Stimulated activated naive B cell treated with anti-CD40 and anti-IgM and Interleukin-4, amounts not matched to agents 10 μg/mL and 1 μg/mL and 100 μg/mL, for 72 hours (primary cell): ENCODE measurements at places on chromosomes 16 and 17.
A peak's percentile ranks its signal among the peaks of the same experiment; 100 is the strongest.

- H3K36me3 ChIP-seq, result no peaks in the 10 kb centered on the region
- no peak for DNase-seq
- H3K27ac ChIP-seq, result no peak overlapping the region
Observed at GRCh38 chr17:12756786-12757185, 32.5 kb upstream of the ARHGAP44 start.

- H3K27me3 ChIP-seq, result no peaks in the 10 kb centered on the region
- H3K4me1 ChIP-seq, result peaks cover 8% of the 10 kb centered on the region
- H3K4me3 ChIP-seq, result no peak overlapping the region
- DNase-seq, result no peak
- H3K36me3 ChIP-seq, result peaks cover 44% of the 10 kb centered on the region
Observed at GRCh38 chr17:45103269-45103795, 29.0 kb downstream of the PLCD3 start.

GRCh38 chr16:76345163-76345661 lies 68.0 kb downstream of the CNTNAP4 start:
- no peak overlapping the region for H3K4me3 ChIP-seq
- no peaks in the 10 kb centered on the region for H3K4me1 ChIP-seq
- no peak overlapping the region for H3K27ac ChIP-seq
- DNase-seq, result no peak
- no peaks in the 10 kb centered on the region for H3K36me3 ChIP-seq

GRCh38 chr16:31009120-31009519 lies 1.3 kb downstream of the STX1B start:
- H3K27ac ChIP-seq, result no peak overlapping the region
- H3K36me3 ChIP-seq, result no peaks in the 10 kb centered on the region
- H3K4me3 ChIP-seq, result no peak overlapping the region
- peaks cover 31% of the 10 kb centered on the region for H3K27me3 ChIP-seq
- no peak for DNase-seq
- H3K4me1 ChIP-seq, result peaks cover 11% of the 10 kb centered on the region

GRCh38 chr16:30395992-30396585 lies 869 bp downstream of the ZNF48 start:
- H3K27ac ChIP-seq, result peak overlapping the region; percentile 74
- H3K36me3 ChIP-seq, result peaks cover 6% of the 10 kb centered on the region
- peak overlapping the region; percentile 99 for H3K4me3 ChIP-seq
- H3K4me1 ChIP-seq, result peaks cover 53% of the 10 kb centered on the region
- H3K27me3 ChIP-seq, result no peaks in the 10 kb centered on the region
- no peak for DNase-seq

GRCh38 chr17:61635913-61636432 lies 45.0 kb upstream of the NACA2 start:
- peaks cover 3% of the 10 kb centered on the region for H3K36me3 ChIP-seq
- H3K27me3 ChIP-seq, result peaks cover 55% of the 10 kb centered on the region
- H3K27ac ChIP-seq, result no peak overlapping the region
- peaks cover 12% of the 10 kb centered on the region for H3K4me1 ChIP-seq

DNA sequence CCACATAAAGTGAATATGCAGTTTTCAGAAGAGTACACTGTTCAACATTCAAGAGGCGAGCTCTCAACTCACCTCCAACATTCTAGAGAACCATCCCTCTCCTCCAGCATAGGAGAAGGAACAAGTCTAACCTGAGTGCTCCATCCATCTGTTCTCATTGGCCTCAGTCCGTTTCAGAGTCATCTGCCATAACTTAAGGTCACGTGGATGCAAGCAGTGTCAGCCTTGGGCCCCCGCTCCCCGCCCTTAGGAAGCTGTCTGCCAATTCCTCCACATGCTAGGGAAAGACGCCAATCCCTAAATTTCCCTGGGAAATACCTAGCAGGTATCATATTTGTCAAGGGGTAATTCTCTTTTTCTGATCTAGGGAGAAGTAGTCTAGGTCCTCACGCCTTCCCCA lies 21.4 kb downstream of the MARVELD3 start:
- no peak for DNase-seq
- no peaks in the 10 kb centered on the region for H3K27me3 ChIP-seq
- H3K36me3 ChIP-seq, result peaks cover 39% of the 10 kb centered on the region
- H3K4me3 ChIP-seq, result no peak overlapping the region

DNA sequence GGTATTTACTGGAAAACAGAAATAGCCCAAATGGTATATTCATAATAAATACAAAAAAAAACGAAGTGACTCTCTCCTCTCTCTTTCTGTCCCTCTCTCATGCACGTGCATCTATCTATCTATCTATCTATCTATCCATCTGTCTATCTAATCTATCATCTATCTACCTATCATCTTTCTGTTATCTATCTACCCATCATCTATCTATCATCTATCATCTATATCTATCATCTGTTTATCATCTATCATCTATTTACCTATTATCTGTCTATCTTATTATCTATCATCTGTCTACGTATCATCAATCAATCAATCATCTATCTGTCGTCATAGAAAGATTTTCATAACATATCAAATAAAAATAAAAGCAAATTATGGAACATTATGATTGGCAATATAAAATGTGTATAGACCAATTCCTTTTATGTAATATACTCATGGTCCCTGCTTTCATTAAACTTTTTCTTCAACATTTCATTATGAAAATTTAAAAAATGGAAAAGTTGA lies 126.7 kb upstream of the CACNG3 start:
- H3K4me3 ChIP-seq, result no peak overlapping the region
- H3K4me1 ChIP-seq, result peaks cover 7% of the 10 kb centered on the region
- no peak for DNase-seq
- H3K36me3 ChIP-seq, result peaks cover 30% of the 10 kb centered on the region
- H3K27ac ChIP-seq, result no peak overlapping the region
- H3K27me3 ChIP-seq, result no peaks in the 10 kb centered on the region

- no peak for DNase-seq
- H3K27ac ChIP-seq, result peak overlapping the region; percentile 93
- no peaks in the 10 kb centered on the region for H3K27me3 ChIP-seq
- peaks cover 68% of the 10 kb centered on the region for H3K36me3 ChIP-seq
Observed at GRCh38 chr17:82888583-82889495, 49.0 kb upstream of the ZNF750 start.

DNA sequence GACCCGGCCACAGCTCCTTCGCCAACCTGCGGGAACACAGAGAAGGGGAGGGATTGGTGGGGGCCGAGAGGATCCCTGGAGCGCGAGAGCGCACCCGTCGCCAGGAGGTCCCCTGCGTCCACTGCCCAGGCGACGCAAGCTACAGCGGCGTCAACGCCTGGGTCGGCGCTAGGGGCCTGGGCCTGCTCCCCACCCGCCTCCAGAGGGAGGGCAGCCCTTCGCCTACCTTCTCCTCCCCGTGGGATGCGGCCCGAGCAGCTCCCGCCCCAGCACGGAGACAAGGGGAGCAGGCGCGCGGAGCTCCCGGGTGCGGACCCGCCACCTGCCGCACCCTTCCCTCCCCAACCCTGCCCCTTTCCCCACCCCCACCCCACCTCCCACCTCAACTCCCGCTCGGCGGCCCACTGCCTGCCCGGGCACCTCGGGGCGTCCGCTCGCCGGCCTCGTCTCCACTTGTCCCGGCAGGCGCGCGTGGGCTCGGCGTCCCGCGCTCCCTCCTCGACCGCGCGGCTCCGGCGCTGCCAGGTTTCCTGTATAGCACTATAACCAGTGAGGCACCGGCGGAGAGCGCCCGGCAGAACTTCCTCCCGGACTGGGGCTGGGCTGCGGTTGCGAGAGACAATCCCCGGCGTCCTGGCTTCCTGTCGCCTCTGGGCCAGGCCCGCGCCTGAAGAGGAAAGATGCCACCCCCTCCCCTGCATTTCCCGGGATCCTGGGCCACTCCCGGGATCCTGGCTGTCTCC lies 119.1 kb upstream of the SMURF2 start:
- peaks cover 6% of the 10 kb centered on the region for H3K27me3 ChIP-seq
- H3K36me3 ChIP-seq, result peaks cover 26% of the 10 kb centered on the region
- H3K4me3 ChIP-seq, result peak overlapping the region; percentile 71
- H3K27ac ChIP-seq, result peak overlapping the region; percentile 25
- DNase-seq, result no peak

- peaks cover 34% of the 10 kb centered on the region for H3K36me3 ChIP-seq
- no peaks in the 10 kb centered on the region for H3K27me3 ChIP-seq
- no peak overlapping the region for H3K27ac ChIP-seq
- peaks cover 63% of the 10 kb centered on the region for H3K4me1 ChIP-seq
- no peak overlapping the region for H3K4me3 ChIP-seq
Observed at GRCh38 chr16:89444151-89444723, 46.1 kb downstream of the ANKRD11 start.

DNA sequence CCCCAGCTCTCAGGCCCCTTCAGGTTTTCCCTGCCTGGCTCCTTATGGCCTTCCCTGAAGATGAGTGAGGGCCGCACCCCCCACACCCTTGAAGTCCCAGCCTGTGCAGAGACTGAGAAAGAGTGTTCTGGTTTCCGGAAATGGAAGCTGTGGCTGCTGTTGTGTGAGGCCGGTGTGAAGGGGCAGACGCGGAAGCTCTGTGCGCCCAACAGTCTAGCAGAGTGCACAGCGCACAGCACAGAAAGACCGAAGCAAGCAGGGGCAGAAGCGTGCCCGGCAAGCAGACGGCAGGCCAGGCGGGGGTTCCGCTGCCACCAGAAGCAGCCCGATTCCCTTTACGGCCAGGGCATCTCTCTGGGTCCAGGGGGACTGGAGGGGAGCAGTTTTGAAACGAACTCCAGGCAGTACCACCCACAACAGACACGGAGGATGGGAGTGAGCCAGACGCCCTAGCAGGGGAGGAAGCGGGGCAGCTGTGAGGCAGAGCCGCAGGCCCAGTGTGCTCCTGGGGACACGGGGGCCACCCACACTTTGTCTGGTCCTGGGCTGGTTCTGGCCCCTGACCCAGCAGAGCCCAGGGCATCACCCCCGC lies 16.7 kb downstream of the TPSG1 start:
- H3K4me1 ChIP-seq, result no peaks in the 10 kb centered on the region
- no peaks in the 10 kb centered on the region for H3K36me3 ChIP-seq
- no peak overlapping the region for H3K27ac ChIP-seq
- DNase-seq, result no peak
- H3K4me3 ChIP-seq, result no peak overlapping the region
- H3K27me3 ChIP-seq, result peaks cover 3% of the 10 kb centered on the region

- H3K27me3 ChIP-seq, result no peaks in the 10 kb centered on the region
- no peak for DNase-seq
- peaks cover 8% of the 10 kb centered on the region for H3K4me1 ChIP-seq
Observed at GRCh38 chr16:2460916-2461315, 1.0 kb downstream of the TEDC2 start.

DNA sequence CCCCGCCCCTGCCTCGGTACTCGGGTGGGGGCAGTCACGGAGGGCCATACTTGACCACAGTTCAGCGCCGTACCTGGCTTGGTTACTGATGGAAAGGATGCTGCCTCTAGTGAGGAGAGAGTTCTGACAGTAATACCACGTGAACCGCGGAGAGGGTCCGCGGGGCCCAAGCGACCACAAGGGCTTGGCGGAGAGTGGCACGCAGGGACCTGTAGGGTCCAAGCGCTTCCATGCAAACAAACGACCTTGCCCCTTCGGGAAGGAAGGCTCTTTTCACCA lies 9.2 kb downstream of the KDM6B start:
- peak overlapping the region; percentile 95 for H3K4me3 ChIP-seq
- H3K27ac ChIP-seq, result peak overlapping the region; percentile 100
- peaks cover 35% of the 10 kb centered on the region for H3K36me3 ChIP-seq
- no peak for DNase-seq

GRCh38 chr16:75099075-75099667 lies 17.4 kb downstream of the LDHD start:
- H3K4me3 ChIP-seq, result no peak overlapping the region
- H3K36me3 ChIP-seq, result peaks cover 3% of the 10 kb centered on the region
- peaks cover 26% of the 10 kb centered on the region for H3K4me1 ChIP-seq
- peaks cover 57% of the 10 kb centered on the region for H3K27me3 ChIP-seq

- H3K27me3 ChIP-seq, result peaks cover 6% of the 10 kb centered on the region
- H3K27ac ChIP-seq, result no peak overlapping the region
- no peak overlapping the region for H3K4me3 ChIP-seq
- no peak for DNase-seq
- H3K36me3 ChIP-seq, result no peaks in the 10 kb centered on the region
- no peaks in the 10 kb centered on the region for H3K4me1 ChIP-seq
Observed at GRCh38 chr16:86834451-86835035, 256.2 kb downstream of the FOXL1 start.

- H3K4me1 ChIP-seq, result peaks cover 3% of the 10 kb centered on the region
- no peak overlapping the region for H3K4me3 ChIP-seq
- no peak for DNase-seq
- no peak overlapping the region for H3K27ac ChIP-seq
- H3K36me3 ChIP-seq, result no peaks in the 10 kb centered on the region
- H3K27me3 ChIP-seq, result peaks cover 11% of the 10 kb centered on the region
Observed at GRCh38 chr17:62705778-62706597, 78.5 kb downstream of the MRC2 start.

- H3K27ac ChIP-seq, result no peak overlapping the region
- H3K27me3 ChIP-seq, result no peaks in the 10 kb centered on the region
- peaks cover 3% of the 10 kb centered on the region for H3K36me3 ChIP-seq
- no peak for DNase-seq
- no peak overlapping the region for H3K4me3 ChIP-seq
- H3K4me1 ChIP-seq, result peaks cover 3% of the 10 kb centered on the region
Observed at GRCh38 chr17:65749479-65749878, 188.0 kb upstream of the AXIN2 start.

DNA sequence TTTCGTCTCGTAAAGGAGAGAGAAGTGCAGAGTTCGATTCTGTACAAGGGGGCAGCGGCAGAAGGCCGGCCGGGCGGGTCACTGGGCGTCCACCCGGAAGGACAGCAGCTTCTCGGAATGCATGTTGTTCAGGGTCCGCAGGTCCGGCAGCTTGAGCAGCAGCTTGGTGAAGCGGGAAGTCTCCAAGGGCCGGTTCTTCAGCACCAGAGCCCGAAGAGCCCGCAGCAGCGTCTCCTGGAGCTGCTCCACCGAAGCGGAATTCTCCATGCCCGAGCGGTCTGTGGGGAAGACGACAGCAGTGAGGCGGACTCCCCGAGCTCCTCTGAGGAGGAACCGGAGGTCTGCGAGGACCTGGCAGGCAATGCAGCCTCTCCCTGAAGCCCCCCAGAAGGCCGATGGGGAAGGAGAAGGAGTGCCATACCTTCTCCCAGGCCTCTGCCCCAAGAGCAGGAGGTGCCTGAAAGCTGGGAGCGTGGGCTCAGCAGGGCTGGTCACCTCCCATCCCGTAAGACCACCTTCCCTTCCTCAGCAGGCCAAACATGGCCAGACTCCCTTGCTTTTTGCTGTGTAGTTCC lies 7.3 kb downstream of the NR1D1 start:
- H3K27me3 ChIP-seq, result no peaks in the 10 kb centered on the region
- H3K4me1 ChIP-seq, result peaks cover 42% of the 10 kb centered on the region
- H3K36me3 ChIP-seq, result peaks cover 39% of the 10 kb centered on the region
- no peak overlapping the region for H3K4me3 ChIP-seq
- DNase-seq, result no peak

GRCh38 chr16:27906883-27907282 lies 156.6 kb downstream of the GSG1L start:
- H3K4me3 ChIP-seq, result no peak overlapping the region
- H3K27ac ChIP-seq, result no peak overlapping the region
- H3K27me3 ChIP-seq, result peaks cover 26% of the 10 kb centered on the region
- H3K4me1 ChIP-seq, result no peaks in the 10 kb centered on the region
- DNase-seq, result no peak
- H3K36me3 ChIP-seq, result no peaks in the 10 kb centered on the region
